ENCODE measurements at places on chromosomes 6 and 20.

- DNase-seq, result no peak
Observed at GRCh38 chr6:129744880-129745237, 34.9 kb upstream of the ARHGAP18 start.

DNA sequence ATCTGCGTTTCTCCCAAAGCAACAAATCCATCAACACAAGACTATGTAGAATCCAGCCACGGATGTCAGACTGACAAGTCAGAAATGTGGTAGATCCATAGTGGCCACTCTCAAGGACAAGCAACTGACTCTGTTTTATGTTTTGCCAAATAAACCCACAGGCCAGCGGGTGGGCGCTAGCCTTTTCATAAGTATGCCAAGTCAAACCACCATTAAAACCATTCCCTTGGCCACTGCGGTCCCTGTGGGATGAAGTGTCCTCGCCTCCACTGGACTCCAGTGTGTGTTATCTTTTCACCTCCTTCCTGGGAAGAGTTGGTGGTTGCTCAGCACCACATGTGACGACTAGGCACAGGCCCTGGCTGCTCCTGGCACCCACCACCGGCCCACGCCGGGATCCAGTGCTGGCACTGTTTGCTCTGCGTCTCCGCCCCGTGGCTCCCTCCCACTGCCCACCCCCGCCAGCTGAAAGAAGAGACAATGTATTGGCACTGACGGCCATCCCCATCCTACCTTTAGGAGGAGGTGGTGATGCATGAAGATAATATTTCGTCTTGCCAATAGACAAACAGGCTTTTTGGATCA, 103.4 kb downstream of the FOXC1 start:
- no peak for DNase-seq

- DNase-seq, result no peak
Observed at GRCh38 chr20:13554076-13554475, 84.7 kb downstream of the TASP1 start.

GRCh38 chr20:50099565-50099991, 13.4 kb downstream of the UBE2V1 start:
- no peak for DNase-seq

GRCh38 chr6:16982807-16983206, 119.0 kb upstream of the STMND1 start:
- DNase-seq, result no peak

GRCh38 chr6:53618219-53618618, 47.3 kb downstream of the KLHL31 start:
- DNase-seq, result no peak

- no peak for DNase-seq
Observed at GRCh38 chr20:12153628-12154027, 235.9 kb downstream of the BTBD3 start.

- DNase-seq, result no peak
Observed at GRCh38 chr20:8854571-8854970, 214.3 kb upstream of the PLCB4 start.

DNA sequence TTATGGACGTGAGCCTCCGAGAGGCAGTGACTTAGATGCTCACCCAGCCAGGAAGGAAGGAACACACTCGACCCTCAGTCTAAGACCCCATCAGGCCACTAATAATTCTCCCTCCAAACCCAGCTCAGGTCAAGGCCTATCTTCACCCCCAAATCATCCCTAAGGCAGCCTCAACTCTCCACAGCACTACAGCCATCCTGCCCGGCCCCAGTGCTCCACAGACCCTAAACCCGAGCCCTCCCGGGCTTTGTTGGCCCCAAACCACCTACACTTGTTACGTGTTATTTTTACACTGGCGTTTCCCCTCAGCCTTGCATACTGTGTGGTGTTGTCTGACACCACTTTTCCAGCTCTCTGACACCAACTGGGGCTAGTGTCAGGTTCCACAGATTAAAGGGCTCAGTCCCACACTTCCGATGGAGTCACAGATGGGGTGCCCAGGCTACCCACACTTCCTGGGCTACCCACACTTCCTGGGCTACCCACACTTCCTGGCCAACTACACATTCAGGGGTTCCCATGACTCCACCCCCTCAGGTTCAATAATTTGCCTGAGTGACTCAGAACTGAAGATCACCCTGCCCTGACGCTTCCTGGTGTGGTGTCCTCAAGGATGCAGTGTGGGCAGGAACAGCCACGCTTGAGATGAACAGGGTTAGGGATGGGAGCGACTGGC, 25.3 kb downstream of the RBCK1 start:
- peak; percentile 76 for DNase-seq

DNA sequence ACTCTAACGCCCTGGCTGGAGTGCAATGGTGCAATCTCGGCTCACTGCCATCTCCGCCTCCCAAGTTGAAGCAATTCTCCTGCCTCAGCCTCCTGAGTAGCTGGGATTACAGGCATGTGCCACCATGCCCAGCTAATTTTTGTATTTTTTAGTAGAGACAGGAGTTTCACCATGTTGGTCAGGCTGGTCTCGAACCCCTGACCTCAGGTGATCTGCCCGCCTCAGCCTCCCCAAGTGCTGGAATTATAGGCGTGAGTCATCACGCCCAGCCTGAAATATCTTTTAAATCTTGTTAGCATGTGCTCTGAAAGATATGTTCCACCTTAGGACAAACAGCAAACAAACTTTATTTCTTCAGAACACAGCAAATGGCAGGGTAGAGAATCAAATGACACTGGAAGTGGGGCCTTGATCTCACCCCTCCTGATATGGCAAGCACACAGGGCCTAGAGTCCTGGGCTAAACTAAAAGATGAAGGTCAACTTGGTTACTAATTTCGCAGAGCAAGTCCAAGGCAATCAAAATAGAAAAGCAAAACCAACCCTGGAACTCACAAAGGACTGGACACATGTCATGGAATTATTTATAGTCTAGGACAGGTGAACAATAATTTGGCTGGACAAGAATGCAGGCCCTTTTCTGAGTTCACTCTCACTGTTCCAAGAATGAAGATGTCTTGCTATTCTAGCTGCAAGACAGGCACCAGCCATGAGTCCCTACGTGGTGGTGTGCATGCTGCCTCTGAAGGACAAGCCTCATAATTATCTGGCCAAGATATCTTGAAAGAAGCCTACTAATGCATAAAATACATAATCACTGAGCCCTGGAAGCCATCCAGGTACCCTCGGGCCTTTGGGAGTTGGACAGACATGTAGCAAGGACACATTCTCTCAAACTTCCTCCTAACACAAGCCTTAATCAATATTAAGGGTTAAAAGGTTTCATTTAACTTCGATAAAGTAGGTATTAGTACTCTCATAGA, 35.6 kb downstream of the B4GALT5 start:
- no peak for DNase-seq

Measured in CD4-positive, alpha-beta T cell treated with Interferon alpha-2 for 1 hour (primary cell).